Stimulated activated effector memory CD8-positive, alpha-beta T cell treated with anti-CD3 and anti-CD28 coated beads, Interleukin-12 subunit alpha, Interleukin-12 subunit beta, amount 100 ng/mL, for 72 hours (primary cell): ENCODE measurements at places on chromosomes 5 and 9.

DNA sequence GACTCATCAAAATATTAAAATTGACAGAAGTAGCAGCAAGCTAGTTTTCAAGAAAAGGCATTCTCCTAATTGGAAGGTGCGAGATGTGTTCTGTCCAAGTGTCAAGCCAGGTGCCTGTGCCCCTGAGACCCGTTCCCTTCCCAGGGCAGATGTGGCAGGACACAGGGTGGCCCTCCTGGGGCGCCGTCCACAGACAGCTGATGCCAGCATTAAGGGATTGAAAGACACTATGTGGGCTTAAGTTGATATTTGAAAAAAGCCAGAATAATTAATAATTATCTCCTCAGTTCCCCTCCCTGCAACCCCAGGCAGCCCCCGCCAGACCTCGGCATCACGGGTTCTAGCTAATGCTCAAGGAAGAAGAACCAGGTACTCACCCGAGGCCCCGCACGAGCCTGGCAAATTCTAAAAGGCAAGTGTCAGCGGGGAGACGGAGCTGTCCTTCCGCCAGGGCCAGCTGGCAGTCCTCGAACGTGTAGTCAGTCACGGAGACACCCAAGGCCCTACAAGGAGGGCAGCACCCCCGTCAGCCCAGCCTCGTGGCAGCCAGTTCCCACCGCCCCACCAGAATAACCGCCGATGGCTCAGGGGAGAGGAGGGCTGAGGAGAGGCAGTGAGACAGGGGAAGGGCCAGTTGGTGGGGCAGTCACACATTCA is 29.1 kb upstream of the SLC6A3 start:
- DNase-seq = no peak

GRCh38 chr9:138043411-138044345 is 166.1 kb downstream of the CACNA1B start:
- no peak for DNase-seq

GRCh38 chr9:116700279-116700678 is 13.2 kb downstream of the TRIM32 start:
- no peak for DNase-seq

- no peak for DNase-seq
Measured at GRCh38 chr5:32201122-32201753, 27.1 kb upstream of the GOLPH3 start.

DNA sequence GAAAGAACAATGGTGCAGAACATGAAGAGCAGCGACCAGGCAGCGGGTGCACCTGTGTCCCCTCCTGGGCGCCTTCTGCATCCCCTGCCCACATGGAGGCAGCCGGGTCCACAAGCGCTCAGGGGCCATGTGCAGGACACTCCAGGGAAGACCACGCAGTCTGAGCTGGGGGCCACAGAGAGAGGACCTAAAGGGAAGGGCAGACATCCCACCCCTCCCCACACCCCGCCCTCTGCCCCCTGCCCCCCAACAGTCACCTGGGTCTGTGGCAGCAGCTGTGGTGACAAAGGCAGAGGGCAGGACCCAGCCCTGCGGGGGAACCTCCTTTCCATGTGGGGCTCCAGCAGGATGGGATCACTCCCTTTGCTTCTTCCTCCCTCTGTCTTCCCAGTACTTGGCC is 805.7 kb downstream of the CDH9 start:
- DNase-seq = no peak

DNA sequence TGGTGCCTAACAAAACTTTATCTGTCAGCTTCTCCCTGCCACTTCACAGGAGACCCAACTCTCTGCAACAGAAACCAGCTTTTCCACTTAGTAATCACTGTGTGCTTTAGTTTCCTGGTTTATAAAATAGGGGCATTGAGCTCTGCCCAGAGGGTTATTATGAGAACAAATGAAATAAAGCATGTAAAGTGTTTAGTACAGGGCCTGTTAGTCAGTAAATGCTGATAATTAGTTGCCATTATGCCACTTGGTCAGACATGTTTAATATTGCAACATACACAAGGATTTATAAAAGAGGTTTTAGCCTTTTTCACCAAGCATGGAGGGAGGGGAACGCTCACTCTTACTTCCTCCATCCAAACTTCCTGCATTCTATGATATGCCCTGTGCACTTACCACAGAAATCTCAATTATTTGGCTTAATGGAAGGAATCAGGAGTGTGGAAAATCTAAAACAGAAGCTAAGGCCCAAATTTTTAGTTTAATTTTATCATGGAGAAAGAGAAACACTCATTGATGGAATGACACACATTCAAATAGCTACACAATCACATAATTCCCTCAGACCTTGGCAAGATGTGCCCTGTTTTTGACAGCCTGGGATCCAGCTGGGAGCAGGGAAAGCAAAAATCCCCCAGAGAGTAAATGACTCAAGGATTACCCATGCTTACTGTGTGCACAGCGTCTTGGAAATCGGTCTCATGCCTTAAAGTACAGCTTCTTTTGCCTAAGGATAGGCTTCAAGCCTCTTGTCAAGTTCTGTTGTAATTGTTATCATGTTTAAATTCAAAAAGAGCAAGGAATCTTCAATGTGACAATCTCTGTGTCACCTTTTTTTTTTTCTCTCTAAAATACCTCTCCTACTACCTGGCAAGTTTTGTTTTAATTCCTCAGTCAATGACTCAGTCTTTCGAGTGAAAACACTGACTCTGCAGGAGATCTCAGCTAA is 34.0 kb downstream of the ZNF474 start:
- no peak for DNase-seq

DNA sequence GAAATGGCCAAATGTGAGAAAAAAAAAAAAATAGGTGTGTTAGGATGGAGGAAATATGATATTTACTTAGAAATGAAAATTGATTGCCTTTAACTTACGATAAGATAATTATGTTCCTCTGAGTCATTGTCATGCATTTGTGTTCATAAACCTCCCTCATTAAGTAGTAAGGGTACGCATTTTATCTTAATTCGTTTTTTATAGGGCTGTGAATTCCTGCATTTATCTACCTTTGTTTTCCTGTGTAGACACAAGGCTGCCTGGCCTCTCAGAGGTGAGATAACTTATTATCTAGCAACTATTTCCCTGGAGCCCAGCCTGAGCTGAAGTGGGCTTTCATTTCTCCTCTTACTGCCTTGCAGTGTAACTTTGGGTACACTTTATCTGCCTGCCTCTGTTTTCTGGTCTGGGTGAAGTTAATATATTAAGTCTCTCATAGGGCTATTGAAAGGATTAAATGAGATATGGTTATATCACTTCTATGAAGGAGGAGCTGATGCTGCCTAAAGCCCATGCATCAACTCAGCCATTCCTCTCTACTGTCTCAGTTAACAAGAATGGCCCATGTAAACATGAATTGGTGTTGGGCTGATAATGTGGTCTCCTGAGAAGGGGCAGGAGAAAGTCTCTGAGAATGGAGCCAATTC is 103.8 kb upstream of the KLF4 start:
- no peak for DNase-seq

DNA sequence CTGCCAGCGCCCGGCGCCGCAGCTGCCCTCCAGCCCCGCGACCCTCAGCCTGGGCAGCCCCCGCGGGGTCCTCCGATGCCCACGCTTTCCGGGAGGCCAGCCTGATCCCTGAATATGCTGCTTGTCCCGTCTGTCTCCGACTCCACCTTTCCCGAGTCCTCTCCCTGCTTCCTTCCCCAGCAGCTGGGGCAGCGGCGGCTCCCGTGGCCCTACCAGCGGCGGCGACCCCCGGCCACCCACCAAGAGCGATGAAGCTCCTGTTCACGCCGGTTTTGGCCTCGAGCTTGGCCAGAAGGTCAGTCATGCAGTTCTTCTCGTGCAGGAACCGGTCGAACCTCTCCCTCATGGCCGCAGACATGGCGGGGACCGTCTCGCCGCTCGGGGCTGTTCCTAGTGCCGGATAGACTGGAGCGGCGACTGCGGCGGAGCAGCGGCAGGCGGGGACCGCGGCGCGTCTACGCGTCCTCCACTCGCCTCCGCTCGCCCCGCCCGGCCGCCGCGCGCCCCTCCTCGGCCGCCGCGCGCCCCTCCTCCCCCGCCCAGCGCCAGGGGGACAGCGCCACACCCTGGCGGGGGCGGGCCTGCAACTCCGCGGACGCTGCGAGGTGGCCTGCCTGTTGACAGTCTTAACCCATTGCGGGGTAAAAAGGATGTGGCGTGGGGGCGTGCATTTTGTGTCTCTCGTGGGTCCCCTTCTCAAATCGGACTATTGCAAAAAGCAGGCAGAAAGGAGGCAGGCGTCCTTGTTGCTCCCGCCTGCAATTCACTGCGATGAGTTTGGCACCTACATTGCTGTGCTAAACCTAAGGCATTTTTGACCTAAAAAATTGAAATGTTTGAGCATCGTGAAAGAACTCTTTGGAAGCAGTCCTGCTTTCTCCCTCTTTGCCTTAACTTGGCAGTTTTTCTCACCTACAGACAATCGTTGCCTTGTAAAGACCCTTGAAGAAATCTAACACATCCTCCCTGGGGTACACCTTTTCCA is at the start of gene REEP5:
Gene REEP5, minus strand, starts transcription at position 395 of the 985 bp plus-strand sequence. Its CDS starts 37 bp downstream, at position 358.
- DNase-seq = peak; percentile 88

- no peak for DNase-seq
Measured at GRCh38 chr5:74261866-74262265, 378.7 kb downstream of the ENC1 start.

DNA sequence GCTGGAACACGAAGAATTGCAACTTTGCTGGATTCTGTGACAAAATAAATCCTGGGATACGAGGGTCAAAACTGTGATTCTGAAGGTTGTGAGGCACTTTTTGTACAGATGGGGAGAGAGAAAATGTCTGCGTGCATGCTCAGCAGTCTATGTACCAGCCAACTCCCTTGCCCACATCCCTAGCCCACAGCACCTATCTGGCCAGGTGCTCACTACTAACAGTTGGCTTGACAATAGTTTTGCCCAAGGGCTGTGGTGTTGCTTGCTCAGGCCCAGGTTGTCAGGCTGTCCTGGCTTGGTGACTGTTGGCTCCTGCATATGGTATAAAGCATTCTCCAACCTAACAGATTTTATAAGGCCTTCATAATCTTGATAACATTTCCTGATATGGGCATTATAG is 102.0 kb downstream of the DMRT2 start:
- DNase-seq = no peak

DNA sequence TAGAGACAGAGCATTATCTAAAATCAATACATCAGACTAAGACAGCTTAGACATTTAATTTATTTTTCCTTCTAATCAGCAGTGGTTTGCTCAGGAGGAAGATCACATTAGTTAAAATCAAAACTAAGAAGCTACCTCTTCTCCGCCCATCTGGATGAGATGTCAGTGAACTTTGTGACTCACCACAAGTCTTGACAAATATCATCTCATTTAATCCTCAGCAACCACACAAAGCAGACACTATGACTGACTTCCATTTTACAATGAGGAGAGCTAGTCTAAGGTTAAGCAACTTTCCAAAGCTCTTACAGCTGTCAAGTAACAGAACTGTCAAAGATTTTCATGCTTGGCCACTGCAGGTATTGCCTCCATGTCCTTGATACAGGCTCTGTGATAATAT is 289.5 kb downstream of the DEPDC1B start:
- DNase-seq = no peak

- no peak for DNase-seq
Measured at GRCh38 chr5:31957151-31957550, 217.0 kb downstream of the GOLPH3 start.

- no peak for DNase-seq
Measured at GRCh38 chr5:6659941-6660684, 26.9 kb downstream of the SRD5A1 start.

DNA sequence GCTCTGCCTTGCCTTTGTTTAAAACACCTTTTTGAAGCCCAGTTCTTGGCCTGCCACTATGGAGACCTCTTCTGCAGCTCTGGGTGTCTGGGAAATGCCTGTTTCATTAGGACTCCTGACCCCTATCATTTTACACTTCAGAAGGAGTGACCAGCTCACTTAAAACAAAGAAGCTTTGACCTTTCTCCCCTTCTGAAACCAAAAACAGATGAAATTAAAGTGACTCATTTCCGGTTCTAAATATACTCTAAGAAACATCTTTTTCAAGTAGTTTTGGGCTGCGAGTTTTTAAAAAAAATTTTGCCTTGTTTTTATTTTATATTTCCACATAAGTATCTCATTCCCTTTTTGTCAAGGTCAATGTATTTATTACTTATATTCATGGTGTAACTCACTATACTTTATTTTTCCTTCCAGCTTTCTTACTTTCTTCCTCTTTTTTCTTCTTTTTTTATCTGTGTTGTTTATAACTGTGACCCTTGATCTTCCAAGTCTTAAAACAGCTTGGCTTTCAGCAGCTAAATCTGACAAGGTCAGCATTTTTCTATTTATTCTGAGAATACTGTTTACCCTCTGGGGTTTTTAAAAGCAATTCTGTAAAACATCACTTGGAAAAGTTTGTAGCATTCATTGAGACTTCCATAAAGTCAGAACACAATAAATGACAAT is 672.9 kb downstream of the NR2F1-AS1 start:
- DNase-seq = no peak

DNA sequence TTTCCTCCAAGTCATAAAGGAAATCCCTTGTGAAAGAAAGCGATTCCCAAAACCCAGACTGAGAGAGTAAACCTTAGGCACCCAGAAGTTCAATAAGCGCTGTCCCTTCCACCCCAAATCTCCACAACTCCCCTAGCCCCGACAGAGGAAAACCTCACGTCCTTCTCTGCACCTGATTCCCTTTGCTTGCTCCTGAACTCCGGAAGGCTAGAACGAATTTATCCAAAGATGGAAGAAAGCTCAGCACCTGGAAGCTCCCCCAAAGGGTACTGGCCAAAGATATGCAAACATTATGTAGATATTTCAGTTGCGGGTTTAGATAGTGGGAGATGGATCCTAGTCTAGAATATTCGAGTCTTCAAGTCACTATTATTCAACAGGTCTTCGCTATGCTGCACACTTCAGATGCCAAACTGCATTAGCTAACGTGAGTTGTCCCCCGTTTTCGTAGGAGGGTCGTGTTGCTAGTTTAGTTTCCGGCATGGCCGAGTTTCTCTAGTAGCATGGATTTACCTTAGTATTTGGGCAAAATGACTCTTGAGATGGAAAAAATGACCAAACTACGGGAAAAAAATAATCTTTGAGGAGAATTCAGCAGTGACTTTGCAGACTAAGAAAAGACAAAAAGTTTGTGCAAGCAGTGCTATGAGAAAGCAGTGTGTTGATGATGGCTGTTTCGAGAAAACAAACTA is 27.7 kb downstream of the NR2F1 start:
- no peak for DNase-seq

GRCh38 chr5:144191998-144192397 is 21.3 kb downstream of the KCTD16 start:
- DNase-seq = peak; percentile 58
